GM13976 (cell line): ENCODE measurements at places on chromosomes 1 and 21.

DNA sequence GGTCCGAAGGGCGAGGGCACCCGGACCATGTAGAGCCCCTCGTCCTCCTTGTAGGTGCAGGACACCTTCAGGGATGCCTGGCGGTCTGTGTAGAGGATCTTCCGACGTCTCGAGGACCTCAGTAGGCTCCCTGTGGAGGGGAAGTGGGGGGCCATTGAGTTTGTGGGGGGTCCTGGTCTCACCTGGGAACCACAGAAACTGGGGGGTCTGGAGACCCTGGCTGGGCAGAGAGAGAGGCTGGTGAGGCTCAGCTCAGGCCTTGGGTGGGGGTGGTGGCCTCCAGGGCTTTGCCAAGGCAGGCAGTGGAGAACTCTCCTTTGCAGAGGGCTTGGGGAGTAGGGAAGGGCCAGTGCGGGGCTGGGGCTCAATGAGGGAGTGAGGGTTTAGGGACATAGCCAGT is 19.0 kb downstream of the MYOM3 start:
- DNase-seq = no peak

DNA sequence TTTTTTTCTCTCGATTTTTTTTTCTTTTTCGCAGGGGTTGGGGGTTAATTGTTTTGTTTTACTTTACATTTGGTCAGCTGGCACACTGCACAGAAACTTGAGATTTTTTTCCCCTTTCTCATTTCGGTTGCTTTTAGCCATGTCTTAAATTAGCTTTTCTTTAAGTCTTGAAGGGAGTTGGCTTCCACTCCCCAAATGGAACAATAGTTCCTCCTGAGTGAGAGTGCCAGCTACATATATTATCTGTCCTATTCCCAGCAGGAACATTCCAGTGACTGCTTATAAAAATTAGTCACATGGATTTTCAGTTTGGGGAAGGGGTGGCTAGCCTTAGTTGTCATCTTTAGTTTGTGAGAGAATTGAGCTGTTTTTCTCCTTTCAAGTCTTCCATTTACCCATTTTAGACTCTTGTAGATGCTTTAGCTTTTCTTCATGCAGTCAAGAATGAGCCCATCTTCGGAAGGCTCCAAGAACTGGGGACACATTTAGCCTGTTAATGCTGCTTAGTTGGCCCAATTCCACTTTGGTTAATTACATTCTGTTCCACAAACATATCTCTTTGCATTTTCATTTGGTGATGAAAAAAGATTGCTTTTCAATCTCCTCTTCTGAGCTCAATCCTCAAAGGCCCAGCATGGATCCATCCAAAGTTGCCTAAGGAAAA is 510.1 kb upstream of the CXADR start:
- DNase-seq = no peak

GRCh38 chr1:17020502-17020901 is 8.8 kb upstream of the ATP13A2 start:
- no peak for DNase-seq

DNA sequence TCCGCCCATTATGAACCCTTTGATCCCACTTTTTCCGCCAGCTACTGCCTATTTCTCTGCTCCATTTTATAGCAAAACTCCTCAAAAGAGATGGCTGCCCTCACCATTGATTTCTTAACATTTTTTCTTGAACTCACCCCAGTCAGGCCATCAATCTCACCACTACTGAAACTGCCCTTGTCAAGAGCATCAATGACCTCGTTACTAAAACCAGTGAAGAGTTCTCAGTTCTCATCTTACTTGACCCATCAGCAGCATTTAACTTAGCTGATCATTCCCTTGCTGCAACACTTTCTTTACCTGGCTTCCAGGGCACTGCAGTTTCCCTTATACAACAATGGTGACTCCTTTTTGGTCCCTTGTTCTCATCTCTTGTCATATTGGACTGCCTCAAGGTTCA is 35.2 kb upstream of the FASLG start:
- no peak for DNase-seq

- no peak for DNase-seq
Measured at GRCh38 chr1:101002551-101002950, 23.0 kb downstream of the DPH5 start.

DNA sequence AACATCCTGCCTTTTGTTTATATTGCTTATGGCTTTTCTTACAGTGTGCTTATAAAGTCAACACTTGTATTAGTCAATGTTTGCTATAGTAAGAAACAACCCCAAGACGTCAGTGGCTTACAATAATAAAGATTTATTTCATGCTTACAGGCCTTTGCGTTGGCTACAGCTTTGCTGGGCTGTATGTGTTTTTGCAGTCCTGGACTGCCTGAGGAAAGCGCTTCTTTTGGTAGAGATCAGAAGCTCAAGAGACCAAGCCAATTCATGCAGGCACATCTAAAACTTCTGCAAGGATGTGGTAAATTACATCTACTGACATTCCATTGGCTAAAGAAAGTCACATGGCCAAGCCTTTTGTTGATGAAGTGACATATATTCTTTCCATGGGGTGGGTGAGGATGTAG is 17.5 kb upstream of the PRKAA2 start:
- no peak for DNase-seq

DNA sequence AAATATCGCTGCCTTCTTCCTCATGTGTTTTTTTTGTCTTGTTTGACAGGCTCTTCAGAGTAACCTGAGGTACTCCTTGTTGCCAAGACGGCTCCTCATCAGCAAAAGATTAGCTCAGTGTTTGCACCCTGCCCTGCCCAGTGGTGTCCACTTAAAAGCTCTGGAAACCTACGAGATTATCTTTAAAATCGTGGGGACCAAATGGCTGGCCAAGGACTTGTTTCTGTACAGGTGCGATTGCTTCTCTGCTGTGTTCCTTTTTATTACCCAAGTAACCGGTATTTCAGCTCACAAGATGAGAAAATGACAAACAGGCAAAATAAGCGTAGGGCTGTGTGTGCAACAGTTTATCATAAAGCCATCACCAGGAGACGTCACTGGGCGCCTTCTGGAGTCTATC is 42.4 kb downstream of the DOP1B start:
- DNase-seq = no peak

DNA sequence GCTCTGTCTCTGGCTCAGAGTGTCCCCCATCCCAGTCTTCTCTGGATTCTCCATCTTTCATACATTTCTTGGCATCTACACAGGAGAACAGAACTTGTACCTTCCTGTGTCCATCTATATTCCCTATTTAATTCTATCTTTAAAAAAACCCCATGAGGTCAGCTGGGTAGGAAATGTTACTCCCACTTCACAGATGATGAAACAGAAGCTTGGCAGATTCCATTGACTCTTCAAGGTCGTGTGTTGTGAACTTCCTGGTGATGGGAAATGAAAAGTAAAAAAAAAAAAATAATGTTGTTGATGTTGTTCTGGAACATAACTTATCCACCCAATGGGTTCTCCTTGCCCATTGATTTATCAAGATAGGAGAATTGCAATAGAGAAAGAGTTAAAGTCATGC is 8.9 kb downstream of the CHI3L2 start:
- DNase-seq = no peak

GRCh38 chr1:183467687-183468086 is 4.6 kb upstream of the SMG7 start:
- DNase-seq = no peak

- no peak for DNase-seq
Measured at GRCh38 chr1:16938351-16939321, 16.9 kb downstream of the CROCC start.
